Activated T-cell treated with anti-CD3 and anti-CD28 coated beads for 48 hours (primary cell): ENCODE measurements at places on chromosomes 5 and 9.

DNA sequence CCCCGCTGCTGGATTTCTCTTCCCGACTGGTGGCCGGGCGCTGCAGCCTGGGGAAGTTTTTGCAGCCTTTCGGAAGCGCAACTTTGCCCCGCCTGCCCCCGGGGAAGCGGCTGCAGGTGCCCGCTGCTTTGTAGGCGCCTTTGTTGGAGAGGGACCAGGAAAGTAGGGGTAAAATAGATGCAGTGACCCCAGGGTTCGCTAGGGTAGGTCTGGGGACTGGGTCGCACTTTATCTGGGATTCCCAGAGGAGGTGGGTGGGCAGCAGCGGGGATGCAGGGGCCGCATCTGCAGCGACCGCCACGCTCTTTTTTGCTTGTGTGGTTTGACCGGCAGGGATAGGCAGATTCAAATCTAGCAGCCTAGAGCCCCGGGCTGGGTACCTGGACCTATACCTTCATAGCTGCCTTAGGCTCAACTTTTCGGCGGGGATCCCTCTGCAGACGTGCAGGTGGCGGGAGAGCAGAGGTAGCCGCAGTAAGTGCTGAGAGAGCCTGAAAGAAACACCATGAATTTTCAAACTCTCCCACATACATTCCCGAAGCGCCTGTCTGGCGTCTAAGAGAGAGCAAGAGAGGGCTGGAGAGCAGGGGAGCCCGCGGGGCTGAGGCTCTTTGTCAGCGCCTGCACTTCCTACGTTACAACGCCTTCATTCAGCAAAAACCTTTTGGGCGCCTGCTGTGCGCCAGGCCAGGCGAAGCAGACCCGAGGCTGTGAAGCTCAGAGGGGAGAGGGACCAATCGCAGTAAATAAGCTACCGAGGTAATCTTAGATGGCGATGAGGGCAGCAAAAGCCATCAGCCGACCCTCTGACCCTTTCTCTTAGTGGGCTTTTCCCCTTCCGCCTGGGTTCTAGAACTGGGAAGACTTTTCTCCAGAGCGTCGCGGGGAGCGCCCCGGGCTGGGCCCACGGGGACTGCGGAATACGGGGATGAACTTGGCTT, 642 bp downstream of the SV2C start:
- no peak for DNase-seq

- DNase-seq: no peak
Observed at GRCh38 chr5:160039810-160040470, 31.0 kb downstream of the TTC1 start.

DNA sequence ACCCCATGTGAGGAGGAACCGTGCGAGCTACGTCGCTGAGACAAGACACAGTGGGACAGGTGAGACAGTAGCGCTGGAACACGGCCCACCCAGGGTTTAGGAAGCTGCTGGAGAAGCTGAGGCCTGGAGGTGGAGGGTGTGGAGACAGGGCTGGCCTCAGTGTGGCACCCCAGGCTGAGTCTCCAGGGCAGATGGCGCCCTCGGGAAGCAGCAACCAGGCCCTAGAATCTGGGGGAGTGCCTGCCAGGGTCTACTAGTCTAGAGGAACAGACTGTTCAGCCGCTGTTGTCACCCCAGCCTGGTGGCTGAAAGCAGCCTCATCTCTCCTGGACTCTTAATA, 4.6 kb upstream of the TERT start:
- DNase-seq: no peak

DNA sequence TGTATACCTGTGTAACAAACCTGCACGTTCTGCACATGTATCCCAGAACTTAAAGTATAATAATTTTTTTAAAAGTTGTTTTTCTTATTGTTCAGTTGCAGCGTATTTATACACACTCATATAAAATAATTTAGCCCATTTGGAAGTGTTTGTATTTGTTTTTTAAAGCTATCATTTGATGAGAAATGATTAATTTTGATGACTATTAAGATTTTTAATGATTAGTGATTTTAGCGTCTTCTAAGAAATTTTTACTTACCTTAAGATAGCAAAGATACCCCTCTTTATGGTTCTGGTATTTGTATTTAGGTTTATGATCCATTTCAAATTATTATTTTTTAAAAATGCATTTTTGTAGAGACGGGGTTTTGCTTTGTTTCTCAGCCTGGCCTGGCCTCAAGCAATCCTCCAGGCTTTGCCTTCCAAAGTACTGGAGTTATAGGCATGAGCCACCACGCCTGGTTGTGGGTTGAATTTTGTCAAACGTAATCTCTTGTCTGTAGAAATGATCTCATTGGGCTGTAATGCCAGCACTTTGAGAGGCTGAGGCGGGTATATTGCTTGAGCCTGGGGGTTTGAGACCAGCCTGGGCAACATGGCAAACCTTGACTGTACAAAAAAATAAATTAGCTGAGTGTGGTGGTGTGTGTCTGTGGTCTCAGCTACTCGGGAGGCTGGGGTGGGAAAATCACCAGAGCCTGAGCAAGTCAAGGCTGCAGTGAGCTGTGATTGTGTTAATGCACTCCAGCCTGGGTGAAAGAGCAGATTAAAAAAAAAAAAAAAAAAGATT, 26.9 kb downstream of the CSNK1G3 start:
- no peak for DNase-seq
